ENCODE measurements at places on chromosomes 4 and X. TPM values are rescaled to one million over a fixed set of nuclear protein-coding genes. Genes with fewer than 3 reads are reported as not detected.

Gene USP26
- not detected for total RNA-seq

Gene CFAP47
- total RNA-seq: not detected

Gene CXCL3
- 4.4 TPM for total RNA-seq

Gene CLDN34
- not detected for total RNA-seq

Gene GABRA4
- not detected for total RNA-seq

Gene GNRHR
- not detected for total RNA-seq

Gene PYURF
- total RNA-seq: 76.3 TPM

Gene VCX3B
- not detected for total RNA-seq

Gene GAGE12J
- not detected for total RNA-seq

Gene HMX1
- 0.16 TPM for total RNA-seq

Gene ADGRG4
- not detected for total RNA-seq

Gene P2RY8
- not detected for total RNA-seq

Gene FATE1
- not detected for total RNA-seq

Data from A549 treated with ZK216348 at 1 μM for 4 hours (cell line).